ENCODE measurements at places on chromosomes 5 and 9.

DNA sequence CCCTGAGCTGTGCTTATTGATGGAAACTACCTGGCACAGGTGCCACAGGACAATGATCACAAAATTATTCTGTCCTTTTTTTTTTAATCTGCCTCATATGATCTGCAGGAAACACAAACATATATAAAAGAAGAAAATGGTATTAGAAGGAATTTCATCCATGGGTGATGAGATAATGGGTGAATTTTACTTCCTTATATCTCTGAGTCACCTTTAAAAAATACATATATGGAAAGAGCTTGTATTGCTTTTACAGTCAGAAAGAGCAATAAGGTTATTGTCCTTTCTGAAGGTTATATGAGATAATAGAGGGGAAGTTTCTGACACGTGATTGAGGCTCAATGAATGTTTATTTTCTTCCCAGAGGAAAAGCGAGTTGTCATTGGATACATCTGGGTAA lies 31.6 kb downstream of the NEURL1B start:
- DNase-seq: no peak

DNA sequence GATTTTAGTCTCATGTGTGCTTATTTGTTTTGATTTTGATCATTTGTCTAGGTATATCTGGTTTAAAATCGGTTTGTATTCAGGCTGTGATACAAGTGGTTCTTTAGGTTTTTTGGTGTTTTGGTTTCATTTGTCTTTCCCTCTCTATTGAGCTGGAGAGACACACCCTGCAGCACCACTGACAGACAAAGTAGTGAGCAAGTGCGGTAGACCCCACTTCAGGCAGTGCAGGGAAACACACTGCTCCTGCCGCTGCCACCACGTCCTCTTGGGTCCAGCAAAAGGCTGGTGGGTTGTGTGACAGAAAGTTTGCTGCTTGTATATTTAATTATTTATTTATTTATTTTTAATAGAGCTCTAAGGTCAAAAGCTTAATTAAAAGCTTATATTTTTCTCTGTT lies 801.0 kb downstream of the NR2F1-AS1 start:
- DNase-seq: no peak

DNA sequence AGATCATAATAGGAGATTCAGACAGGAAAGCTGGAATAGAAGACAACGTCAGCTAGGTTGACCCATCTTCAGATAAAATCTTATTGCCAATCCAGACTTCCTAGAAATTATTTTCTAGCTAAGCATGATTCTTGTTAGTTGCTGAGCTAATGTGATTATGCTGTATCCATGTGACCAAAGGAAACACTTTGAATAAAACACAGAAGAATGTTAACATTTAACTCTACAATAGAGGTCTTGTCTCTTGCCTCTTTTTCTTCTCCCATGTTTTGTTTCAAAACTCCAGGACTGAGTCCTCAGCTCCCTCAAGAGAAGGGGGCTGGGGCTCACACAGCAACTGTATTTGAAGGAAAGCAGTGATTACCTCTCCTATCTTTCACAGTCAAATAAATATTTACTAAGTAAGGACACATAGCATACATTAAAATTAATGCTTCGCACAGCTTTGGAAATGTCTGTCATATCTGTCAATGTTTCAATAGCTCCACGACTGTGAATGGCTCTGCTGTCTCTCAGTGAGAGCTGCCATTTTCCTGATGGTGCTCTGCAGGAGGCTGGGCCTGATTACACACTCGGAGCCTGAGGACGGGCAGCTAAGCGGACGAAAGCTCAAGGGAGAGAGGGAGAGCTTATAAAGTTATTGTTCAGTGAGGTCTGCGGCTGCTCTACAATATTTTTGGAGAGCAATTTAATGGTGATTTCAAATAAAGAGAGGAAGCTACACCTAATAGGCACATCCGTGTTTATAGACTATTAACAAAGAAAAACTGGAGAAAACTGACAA lies 64.8 kb upstream of the ZNF462 start:
- DNase-seq: no peak

GRCh38 chr5:179763215-179763945 lies 30.4 kb upstream of the LTC4S start:
- peak; percentile 18 for DNase-seq

DNA sequence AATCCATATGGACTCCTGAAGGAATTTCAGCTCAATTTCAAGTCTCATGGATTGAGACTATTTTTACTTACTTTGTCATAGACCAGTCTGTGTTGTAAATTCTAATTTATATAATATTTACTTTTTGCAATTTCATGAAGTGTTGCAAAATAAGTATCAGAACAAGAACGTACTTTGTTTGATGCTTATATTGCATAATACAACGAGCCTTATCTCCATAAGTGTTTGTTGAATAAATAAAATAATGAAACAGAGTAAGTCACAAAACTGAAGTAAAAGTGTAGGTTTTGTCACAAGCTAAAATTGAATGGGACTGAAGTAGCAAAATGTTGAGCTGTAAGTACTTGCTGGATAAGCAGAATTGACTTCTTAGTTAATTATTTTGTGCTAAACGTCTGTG lies 3.0 kb upstream of the LIFR start:
- DNase-seq: no peak

GRCh38 chr9:94270009-94270408 lies 10.9 kb downstream of the ZNF169 start:
- DNase-seq: no peak

DNA sequence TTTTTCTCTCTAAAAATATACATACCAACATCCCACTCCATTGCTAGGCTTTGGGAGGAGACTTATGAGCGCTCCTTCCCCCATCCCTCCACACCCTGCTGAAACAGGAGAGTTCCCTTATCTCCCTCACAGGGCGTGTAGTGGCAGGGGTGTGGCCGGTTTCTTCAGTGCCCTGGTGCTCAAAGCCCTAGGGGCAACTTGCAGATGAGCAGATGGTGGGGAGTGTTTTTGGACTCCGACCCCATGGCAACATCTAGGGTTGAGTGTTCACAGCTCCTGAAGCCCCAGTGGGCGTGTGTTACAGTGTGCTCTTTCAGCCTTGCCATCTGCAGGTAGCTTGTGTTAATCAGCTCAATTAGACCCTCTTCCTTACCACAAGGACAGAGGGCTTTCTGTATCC lies 409.5 kb downstream of the MAT2B start:
- no peak for DNase-seq

- DNase-seq: no peak
These were observed 167.9 kb upstream of the FREM1 start for GRCh38 chr9:15077946-15078729.

DNA sequence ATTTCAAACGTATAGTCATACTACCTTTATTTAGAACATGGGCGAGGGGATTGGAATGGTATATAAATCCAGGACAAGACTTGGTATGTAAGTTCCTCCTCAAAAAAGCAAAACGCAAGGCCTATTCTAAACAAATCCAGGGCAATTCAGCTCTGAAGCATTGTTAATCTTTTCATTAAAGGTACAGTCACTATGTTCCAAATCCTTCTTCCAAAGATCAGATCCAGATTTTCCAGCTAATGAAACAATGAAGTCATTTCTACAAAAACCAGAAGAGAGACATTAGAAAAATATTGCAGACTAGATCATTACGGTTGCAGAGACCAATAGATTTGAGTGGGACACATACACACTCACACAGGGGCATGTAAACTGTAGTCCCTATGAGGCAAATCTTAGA lies 116.1 kb upstream of the BNC2 start:
- DNase-seq: no peak

DNA sequence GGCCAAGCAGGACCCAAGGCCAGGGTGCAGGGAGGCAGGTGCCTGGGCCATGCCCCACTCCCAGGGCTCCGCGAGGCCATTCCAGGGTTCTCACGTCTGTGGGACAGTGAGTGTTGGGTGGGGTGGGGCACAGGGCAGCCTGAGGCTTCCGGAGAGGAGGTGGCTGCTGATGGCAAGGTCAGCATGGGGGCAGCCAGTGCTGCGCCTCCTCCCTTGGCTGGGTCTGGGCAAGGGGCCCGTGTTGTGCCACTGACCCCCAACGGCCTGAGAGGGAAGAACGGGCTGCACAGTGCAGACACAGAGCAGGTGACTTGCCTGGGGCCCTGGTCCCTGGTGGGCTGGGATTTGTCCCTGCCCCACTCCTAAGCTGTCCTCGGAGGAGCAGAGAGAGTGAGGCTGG lies 82.1 kb downstream of the RXRA start:
- no peak for DNase-seq

GRCh38 chr5:72183101-72183520 lies 75.8 kb downstream of the MAP1B start:
- DNase-seq: no peak

DNA sequence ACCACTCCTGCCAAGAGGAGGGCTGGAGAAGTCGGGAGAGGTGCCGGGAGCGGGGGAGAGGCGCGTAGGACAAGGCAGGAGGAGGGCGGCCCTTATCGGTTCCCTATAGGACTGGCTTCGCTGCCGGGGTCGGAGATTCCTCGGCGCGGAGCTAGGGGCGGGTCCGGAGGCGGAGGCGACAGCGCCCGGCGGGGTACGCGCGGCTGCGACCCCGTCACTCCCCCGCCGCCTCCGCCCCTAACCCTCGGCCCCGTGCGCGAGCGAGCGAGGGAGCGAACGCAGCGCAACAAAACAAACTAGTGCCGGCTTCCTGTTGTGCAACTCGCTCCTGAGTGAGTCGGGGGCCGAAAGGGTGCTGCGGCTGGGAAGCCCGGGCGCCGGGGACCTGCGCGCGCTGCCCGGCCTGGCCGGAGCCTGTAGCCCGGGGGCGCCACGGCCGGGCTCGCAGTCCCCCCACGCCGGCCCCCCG lies 2.0 kb downstream of the GLIS3 start:
- peak; percentile 34 for DNase-seq

DNA sequence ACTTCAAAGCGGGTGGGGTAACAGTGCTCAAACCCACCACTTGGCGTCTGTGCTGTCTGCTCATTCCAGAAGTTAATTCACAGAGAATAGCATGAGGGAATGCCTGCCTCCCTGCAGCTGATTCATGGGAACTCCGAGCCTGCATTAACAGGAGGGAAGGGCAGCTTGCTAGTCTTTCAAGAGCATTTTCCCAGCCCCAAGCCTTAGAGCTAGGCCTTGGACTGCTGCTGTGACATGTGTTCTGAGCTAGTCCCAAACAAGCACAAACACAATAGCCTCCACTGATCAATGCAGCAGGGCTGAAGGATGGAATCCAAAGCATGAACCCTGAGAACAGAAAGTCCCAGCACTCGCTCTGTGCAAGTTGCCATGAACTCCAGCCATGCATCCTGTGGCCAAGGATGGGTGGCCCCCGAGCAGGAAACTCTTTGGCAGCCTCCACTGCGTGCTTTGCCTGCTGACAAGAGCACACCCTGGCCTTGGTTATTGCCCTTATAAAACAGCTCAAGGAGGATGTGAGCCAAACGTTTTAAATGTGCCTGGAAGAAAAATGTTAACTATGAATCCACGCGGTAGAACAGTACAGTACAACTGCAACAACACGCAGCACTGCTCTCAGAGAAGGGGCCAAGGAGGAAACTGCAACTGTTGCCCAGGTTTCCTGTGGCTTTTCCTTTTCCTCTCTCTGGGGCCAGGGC lies 653.1 kb upstream of the KLF4 start:
- DNase-seq: no peak

GRCh38 chr9:131103535-131103934 lies 7.2 kb downstream of the AIF1L start:
- DNase-seq: no peak

DNA sequence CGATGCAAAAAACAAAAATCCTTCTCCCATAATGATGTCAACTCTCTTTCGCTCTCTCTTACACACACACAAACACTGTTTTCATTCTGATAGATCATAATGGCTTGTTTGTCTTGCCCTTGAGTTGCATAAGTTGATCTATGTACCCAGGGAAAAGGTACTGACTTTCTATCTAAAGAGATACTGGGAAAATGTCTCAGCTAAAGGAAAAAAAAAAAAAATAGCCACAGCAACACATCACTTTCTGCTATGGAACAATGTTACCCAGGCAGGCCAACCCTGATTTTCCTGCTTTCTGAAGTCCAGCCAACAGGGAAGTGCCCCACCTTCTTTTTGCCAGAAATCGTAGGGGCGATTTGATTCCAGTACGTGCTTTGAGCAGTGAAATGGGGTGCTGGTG lies 212.6 kb upstream of the ACTBL2 start:
- no peak for DNase-seq

GRCh38 chr5:133331941-133332340 lies 280.1 kb downstream of the HSPA4 start:
- DNase-seq: no peak

GRCh38 chr9:72734631-72735030 lies 213.2 kb downstream of the TMC1 start:
- DNase-seq: no peak

GRCh38 chr5:139402561-139403158 lies 1.2 kb downstream of the SPATA24 start:
- no peak for DNase-seq

GRCh38 chr5:125149527-125149926 lies 403.1 kb upstream of the ZNF608 start:
- DNase-seq: no peak

DNA sequence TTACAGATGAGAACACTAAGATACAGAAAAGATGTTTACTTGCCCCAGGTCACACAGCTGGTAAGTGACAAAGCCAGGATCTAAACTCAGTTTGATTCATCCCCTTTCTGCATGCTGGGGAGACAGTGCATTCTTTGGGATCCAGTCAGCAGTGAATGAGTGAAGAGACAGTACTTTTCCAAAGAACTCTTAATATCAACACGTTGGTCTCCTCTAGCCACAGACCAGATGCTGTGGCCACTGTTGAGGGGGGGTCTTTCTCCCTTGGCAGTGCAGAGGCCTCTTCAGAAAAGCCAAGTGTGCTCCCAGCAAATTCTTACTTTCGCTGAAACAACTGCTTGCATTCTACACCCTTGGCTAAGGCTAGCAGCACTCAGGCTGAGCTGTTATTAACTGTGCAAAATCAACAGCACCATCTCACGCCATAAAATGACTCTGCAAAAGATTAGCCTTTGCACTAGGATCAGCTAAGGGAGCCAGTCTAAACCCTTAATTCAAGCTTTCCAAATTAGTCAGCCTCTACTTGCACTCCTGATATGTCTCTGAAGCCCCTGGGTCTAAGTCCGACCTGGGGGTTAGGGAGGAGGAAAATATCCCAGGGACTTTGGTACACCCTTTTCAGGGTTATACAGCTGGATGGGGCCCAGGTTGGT lies 4.8 kb upstream of the TMEM171 start:
- DNase-seq: no peak

DNA sequence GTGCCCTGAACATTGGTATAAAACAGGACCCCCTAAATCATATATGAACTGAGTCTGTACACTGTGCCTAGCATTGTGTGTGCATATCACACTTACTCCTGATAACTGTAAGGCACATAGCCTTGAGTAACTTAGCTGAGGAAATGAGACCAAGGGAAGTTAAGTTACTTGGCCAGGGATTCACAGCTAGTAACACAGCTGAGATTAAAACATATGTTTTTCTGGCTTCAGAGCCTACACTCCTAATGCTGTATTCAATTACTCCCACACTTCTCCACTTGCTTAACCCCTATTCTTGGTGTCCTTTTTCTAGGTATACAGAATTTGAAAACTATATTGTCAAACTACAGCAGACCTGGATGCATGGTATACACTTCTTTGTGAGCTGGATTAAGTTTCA lies 12.8 kb downstream of the GHR start:
- DNase-seq: no peak
